ENCODE measurements at places on chromosomes 12 and 14. TPM values are rescaled to one million over a fixed set of nuclear protein-coding genes. Genes with fewer than 3 reads are reported as not detected.

Gene ENTPD5
- total RNA-seq, result 11.4 TPM

Gene CMKLR1
- total RNA-seq, result 4.5 TPM

Gene STON2
- 19.1 TPM for total RNA-seq

Gene GUCY2C
- 0.47 TPM for total RNA-seq

Gene FGF23
- not detected for total RNA-seq

Gene HOXC9
- total RNA-seq, result 12.2 TPM

Gene EMP1
- 569 TPM for total RNA-seq

Gene TOMM20L
- total RNA-seq, result 2.7 TPM

Gene SCNN1A
- 143 TPM for total RNA-seq

Gene TAS2R20
- total RNA-seq, result 1.0 TPM

Gene OVCH1
- not detected for total RNA-seq

Gene NTS
- not detected for total RNA-seq

Gene TAS2R43
- total RNA-seq, result 4.9 TPM

Gene HHIPL1
- total RNA-seq, result 0.13 TPM

Gene SLC38A4
- 1.5 TPM for total RNA-seq

Gene OTX2
- not detected for total RNA-seq

Gene PELI2
- 19.4 TPM for total RNA-seq

Gene PSMC1
- total RNA-seq, result 107 TPM

Gene AVPR1A
- 6.0 TPM for total RNA-seq

Gene ERH
- 40.6 TPM for total RNA-seq

Gene MANSC4
- total RNA-seq, result not detected

Gene PRMT5
- total RNA-seq, result 58.4 TPM

Gene PLCZ1
- not detected for total RNA-seq

Gene POTEM
- total RNA-seq, result not detected

Gene RNF212B
- total RNA-seq, result not detected

Gene CIROP
- not detected for total RNA-seq

Gene PTPN21
- total RNA-seq, result 33.7 TPM

Gene KRT71
- total RNA-seq, result 55.8 TPM

Gene SERPINA4
- not detected for total RNA-seq

Gene CHGA
- total RNA-seq, result 0.55 TPM

Gene AQP6
- not detected for total RNA-seq

Gene TAS2R9
- not detected for total RNA-seq

Gene PTPN6
- 42.0 TPM for total RNA-seq

Gene CLEC6A
- total RNA-seq, result not detected

Gene LTBP2
- 21.7 TPM for total RNA-seq

All from suprapubic skin (tissue), 4 donors.